ENCODE measurements at places on chromosomes 13 and 19.

DNA sequence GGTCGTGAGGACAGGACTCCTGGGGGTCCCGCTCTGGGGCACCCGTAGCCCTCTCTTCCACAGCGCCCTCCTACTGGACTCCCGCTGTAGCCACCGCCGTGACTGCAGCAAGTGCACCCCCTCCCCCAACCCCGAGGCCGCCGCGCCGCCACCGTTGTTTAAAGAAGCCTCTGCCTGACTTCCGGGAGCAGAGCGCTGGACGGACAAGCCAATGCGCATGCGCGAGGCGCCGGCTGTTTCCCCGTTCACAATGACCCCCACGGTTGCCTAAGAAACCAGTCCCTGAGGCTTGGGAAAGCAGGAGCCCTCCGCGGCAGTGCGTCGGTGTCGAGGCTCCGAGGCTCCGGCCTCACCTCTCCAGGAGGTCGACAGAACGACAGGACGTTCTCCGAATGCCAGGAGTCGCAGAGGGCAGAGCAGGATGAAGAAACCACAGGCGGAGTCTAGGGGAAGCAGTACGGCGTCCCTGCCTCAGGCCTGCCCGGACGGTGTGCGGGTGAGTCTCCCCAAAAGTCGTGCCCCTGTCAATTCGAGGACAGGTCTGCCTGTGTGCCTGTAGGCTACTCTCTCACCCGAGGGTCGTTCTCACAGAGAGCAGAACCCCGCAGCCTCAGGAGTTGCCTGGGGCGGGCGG, 70.5 kb upstream of the ZNF420 start:
- peak; percentile 1 for DNase-seq

DNA sequence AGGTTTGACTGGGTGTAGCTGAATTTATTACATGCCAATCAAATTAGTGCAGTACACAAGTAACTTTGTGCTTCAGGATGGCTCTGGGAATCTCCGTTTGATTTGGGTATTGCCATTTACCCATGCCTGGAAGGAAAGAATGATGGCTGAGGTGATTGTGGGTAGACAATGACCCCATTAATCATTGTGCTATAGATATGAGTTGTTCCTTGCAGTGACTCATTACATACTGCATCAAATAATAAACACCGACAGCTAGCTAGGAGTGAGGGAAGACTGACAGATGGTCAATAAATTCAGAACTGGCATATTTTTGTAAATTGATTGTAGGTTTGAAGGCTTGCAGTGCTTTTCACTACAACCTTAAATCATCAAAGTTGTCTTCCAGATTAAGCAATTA, 1069.5 kb downstream of the DIAPH3 start:
- DNase-seq = no peak

- DNase-seq = no peak
Measured at GRCh38 chr19:8614455-8614854, 3.9 kb upstream of the ADAMTS10 start.

- no peak for DNase-seq
Measured at GRCh38 chr13:96696389-96696900, 297.8 kb downstream of the OXGR1 start.

- DNase-seq = no peak
Measured at GRCh38 chr13:64066711-64067110, 2651.1 kb upstream of the PCDH20 start.

GRCh38 chr19:34979819-34980640, 16.0 kb upstream of the ZNF792 start:
- no peak for DNase-seq

- no peak for DNase-seq
Measured at GRCh38 chr13:55160867-55161266, 1979.9 kb upstream of the PRR20A start.

DNA sequence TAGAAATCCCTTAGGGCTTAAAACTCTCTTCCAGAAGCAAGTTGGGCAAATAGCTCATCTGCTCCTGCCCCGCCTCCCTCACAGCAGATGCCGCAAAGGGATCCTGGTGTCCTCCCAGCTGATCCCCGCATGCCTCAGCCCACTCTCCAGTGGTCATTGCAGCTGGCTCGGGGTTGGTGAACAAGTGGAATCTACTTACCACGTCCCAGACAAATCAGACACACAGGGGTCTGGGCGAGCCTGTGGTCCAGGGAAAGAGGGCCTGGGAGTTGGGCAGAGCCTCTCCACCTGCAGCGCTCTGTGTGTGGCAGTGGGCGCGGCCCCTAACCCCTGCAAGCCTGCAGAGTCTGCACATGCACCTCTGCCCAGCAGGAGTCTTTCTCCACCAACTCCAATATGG, 10.8 kb upstream of the C19orf33 start:
- DNase-seq = no peak

GRCh38 chr19:49690079-49690655, 749 bp upstream of the CPT1C start:
- no peak for DNase-seq

DNA sequence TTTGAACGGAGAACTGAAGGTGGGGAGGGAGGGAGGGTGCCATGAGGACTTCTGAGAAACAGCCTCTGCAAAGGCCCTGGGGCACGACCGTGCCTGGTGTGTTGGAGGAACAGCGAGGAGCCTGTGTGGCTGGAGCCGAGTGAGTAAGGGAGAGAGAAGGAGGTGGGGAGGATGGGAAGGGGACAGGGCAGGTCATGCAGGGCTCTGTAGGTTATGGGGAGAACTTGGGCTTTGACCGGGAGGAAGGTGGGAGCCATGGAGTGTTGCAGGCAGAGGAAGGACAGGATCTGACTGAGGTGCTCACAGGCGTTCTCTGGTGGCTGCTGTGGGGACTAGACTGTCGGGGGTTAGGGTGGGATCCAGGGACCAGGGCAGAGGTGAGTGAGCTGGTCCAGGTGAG, 6.7 kb downstream of the MPND start:
- no peak for DNase-seq

- no peak for DNase-seq
Measured at GRCh38 chr19:5445561-5446055, 9.6 kb upstream of the ZNRF4 start.

DNA sequence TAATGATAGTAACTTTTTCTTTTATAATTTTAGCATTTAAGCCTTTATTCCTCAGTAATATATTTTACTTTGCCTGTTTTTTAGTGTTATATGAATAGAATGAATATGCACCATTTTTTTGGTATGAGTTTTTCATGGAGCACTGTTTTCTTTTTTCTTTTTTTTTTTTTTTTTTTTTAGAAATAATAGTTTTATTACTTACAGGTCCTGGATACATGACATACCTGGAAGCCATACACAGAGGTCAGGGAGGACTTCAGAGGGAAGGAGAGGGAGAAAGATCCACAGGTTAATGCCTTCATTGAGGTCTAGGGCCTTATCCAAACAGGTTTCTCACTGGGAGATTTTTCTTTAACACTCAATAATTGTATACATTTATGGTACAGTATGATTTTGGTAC, 26.4 kb downstream of the KCTD4 start:
- no peak for DNase-seq

DNA sequence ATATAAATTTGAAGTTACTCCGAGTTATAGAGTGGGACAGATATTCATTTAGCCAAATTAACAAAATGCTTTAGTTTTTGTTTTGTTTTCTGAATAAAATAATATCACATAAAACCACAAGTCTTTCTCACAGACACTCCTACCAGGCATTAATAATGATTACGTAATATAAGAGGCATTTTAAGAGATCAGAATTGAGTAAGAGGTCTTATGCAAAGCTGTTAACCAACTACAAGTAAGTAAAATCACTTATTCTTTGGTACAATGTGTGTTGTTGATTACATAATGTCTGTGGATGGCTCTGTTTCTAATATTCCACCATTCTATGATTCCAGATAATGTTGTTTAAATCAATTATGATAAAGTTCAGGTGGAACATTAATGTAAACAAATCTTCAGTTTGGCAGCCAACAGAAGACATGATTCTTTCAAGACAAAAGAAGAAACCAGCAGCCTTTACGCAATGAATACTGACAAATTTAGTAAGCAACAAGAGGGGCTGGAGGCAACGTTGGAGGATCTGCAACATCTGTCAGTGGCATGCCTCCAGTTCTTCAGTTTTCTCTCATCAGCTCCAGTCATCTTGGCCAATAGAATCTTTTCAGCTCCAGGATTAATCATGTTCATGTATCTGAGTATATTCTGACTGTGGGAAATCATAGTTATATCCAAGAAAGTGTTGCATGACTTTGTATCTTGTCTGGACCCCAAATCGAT, 403.8 kb downstream of the SLITRK5 start:
- DNase-seq = no peak

- no peak for DNase-seq
Measured at GRCh38 chr19:7795555-7796161, 32.6 kb downstream of the CLEC4M start.

GRCh38 chr13:63279136-63279535, 1863.5 kb upstream of the PCDH20 start:
- no peak for DNase-seq

- DNase-seq = no peak
Measured at GRCh38 chr19:8421484-8422461, 8.7 kb downstream of the MARCHF2 start.

DNA sequence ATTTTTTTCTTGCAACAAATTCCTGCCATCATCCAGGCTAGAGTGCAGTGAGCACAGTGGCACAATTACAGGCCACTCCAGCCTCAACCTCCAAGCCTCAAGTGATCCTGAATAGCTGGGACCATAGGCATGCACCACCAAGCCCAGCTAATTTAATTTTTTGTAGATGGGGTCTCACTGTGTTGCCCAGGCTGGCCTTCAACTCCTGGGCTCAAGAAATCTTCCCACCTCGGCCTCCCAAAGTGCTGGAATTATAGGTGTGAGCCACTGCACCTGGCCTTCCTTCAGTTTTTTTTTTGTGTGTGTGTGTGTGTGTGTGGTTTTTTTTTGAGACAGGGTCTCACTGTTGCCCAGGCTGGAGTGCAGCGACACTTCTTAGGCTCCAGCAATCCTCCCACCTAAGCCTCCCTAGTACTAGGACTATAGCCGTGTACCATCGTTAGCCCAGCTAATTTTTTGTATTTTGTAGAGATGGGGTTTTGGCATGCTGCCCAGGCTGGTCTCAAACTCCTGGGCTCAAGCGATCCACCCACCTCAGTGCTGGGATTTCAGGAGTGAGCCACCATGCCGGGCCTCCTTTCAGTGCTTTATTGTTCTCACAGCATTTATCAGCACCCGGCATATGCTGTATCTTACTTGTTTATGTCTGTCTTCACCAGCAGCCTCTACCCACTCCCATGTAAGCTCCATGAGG, 5.9 kb upstream of the SRRM5 start:
- DNase-seq = no peak

DNA sequence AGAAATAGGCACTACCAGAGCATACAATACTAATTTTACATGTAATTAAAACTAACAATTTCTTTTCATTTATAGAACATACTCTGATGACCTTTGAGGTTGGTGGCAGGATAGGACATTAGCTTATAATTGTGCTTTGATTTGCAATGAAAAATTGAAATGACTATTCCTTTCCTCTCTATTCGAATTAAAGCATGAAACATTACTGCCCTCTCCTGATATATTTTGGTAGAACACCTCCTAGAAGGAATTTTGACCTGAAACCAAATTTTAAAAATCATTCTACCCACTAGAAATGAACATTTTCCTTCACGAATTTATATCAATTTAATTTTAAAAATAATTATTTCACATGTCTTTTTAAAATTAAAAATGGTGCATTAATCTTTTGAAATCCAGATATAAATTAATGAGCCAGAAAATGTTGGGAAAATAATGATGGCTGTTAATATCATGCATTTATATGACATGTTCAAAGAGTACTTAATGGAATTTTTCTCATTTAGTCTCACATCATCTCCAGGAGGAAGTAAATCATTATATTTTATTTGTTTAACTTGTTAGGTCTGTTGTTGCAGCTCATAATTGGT, 556.3 kb upstream of the ARGLU1 start:
- DNase-seq = no peak

GRCh38 chr19:19022380-19022961, 10.8 kb downstream of the SUGP2 start:
- DNase-seq = no peak

- no peak for DNase-seq
Measured at GRCh38 chr13:50893211-50893852, 16.3 kb upstream of the RNASEH2B start.

GRCh38 chr19:5193192-5193591, 147.4 kb downstream of the PTPRS start:
- DNase-seq = no peak

- no peak for DNase-seq
Measured at GRCh38 chr19:13670846-13671245, 93.5 kb upstream of the MRI1 start.

GRCh38 chr19:47704024-47704423, 9.2 kb upstream of the EHD2 start:
- DNase-seq = no peak

DNA sequence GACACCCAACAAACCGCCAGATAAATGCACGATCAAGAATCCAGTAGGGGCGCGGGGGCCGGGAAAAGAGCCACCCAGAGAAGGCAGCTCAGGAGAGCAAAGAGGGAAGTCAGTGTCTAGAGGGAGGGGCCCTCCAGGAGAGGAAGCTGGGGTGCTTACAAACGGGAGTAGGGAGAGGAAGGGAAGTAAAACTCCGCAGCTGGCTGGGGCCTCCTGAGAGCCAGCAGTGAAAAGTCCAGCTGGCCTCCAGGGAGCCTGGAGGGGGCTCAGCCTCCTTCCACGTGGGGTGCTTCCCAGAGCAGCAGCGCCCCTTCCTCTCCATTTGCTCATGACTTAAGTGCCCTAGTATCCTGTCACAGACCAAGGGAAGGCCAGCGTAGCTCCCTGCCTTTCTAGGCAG, 51.8 kb downstream of the TMED1 start:
- no peak for DNase-seq

- no peak for DNase-seq
Measured at GRCh38 chr19:43469160-43469480, 3.7 kb upstream of the LYPD3 start.

- DNase-seq = no peak
Measured at GRCh38 chr13:107778094-107778493, 437.2 kb downstream of the LIG4 start.

GRCh38 chr13:114072421-114072820, 60.0 kb downstream of the RASA3 start:
- no peak for DNase-seq

- DNase-seq = no peak
Measured at GRCh38 chr13:90455823-90456222, 891.7 kb upstream of the MIR17HG start.

DNA sequence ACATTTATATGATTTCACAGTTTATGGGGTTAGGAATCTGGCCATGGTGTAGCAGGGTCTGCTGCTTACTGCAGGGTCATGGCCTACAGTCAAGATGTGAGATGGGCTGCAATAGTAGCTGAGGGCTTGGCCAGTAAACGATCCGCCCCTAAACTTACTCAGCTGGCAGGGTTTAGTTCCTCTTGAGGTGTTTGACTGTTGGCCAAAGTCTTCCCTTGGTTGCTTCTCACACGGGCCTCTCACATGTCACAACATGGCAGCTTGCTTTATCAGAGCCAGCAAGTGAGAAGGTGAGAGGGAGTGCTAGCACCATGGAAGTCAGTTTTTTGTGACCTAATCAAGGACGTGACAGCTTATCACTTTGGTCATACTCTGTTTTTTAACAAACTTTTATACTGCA, 77.1 kb downstream of the DNAJC3 start:
- no peak for DNase-seq

DNA sequence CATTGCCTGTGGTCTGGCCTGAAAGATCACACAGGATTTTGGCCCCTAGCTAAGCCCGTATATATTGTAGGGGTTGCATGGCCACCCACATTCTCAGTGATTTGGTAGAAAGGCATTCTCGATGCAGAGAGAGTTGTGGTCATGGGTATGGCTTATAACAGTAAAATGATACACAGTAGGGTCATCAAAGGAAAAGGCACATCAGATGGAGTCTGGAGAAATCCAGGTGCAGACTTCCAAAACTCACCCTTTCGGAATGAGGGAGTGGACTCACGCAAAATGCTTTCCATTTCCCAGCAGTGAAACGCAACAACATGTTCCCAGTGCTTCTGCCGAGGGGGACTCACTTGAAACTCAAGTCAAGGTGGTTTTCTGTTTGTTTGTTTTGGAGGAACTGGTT, 802.5 kb upstream of the SLITRK1 start:
- DNase-seq = no peak

Data from stimulated activated CD8-positive, alpha-beta memory T cell treated with anti-CD3 and anti-CD28 coated beads, Interleukin-2, amount 100 ng/mL, for 1 hour (primary cell).